Melanocyte of skin (primary cell): ENCODE measurements at places on chromosomes 13 and 19. TPM values are rescaled to one million over a fixed set of nuclear protein-coding genes. Genes with fewer than 3 reads are reported as not detected.

The ELOF1 gene
- 52.3 and 62.8 TPM in 2 replicates for total RNA-seq

The USP12 gene
- 18.3 and 28.5 TPM in 2 replicates for total RNA-seq

The ZNF540 gene
- 0.33 and 1.1 TPM in 2 replicates for total RNA-seq

The RUBCNL gene
- 0.46 and 1.00 TPM in 2 replicates for total RNA-seq

The BRSK1 gene
- total RNA-seq: 1.5 and 3.1 TPM in 2 replicates

The ZNF808 gene
- total RNA-seq: 23.6 and 25.3 TPM in 2 replicates

The BST2 gene
- total RNA-seq: 37.5 and 226 TPM in 2 replicates

The CYP2A6 gene
- total RNA-seq: not detected in 2 replicates

The NDUFA13 gene
- total RNA-seq: 161 and 205 TPM in 2 replicates

The TNFSF9 gene
- total RNA-seq: 2.9 and 4.7 TPM in 2 replicates

The ZNF814 gene
- total RNA-seq: 12.7 and 18.0 TPM in 2 replicates

The OVOL3 gene
- total RNA-seq: not detected in 2 replicates

The SIGLECL1 gene
- total RNA-seq: not detected in 2 replicates

The SULT2B1 gene
- total RNA-seq: 1.1 TPM in 1 of 2 replicates, not detected in the other

The F2RL3 gene
- total RNA-seq: not detected in 2 replicates

The LGALS7B gene
- total RNA-seq: not detected in 2 replicates

The KLK1 gene
- total RNA-seq: not detected in 2 replicates

The NLRP9 gene
- not detected in 2 replicates for total RNA-seq

The ZNF547 gene
- 2.0 and 5.1 TPM in 2 replicates for total RNA-seq

The MYBPC2 gene
- total RNA-seq: not detected in 2 replicates

The SHISA7 gene
- total RNA-seq: not detected in 2 replicates

The RAB8A gene
- total RNA-seq: 89.5 and 98.5 TPM in 2 replicates

The SMIM44 gene
- total RNA-seq: not detected in 2 replicates

The SCN1B gene
- 4.5 and 5.8 TPM in 2 replicates for total RNA-seq

The ZNF471 gene
- total RNA-seq: 1.7 and 2.0 TPM in 2 replicates

The MATK gene
- total RNA-seq: 1.00 and 1.7 TPM in 2 replicates

The SIGLEC12 gene
- total RNA-seq: not detected in 2 replicates

The SBK2 gene
- not detected in 2 replicates for total RNA-seq

The OLFM2 gene
- total RNA-seq: 2.0 and 2.8 TPM in 2 replicates

The SHANK1 gene
- under 0.01 and 0.67 TPM in 2 replicates for total RNA-seq
